ENCODE measurements at places on chromosomes 2 and 18.

DNA sequence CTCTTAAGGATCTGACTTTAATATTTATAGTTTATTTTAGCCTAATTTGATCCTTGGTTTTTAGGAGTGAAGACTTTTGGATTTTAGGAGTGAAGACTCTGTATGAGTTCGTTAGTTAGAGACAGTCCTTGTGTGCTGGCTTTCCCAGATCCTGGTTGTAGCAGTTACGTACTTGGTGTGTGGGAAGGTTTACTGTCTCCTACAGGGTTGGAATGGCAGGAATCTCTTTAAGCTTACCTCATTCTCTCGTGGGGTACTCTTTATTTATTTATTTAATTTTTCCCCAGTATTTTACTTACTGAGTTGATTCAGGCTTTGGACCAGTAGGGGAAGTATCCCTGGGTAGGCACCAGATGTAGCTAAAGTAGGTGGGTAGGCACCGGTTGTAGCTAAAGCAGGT, 1.8 kb upstream of the CXCR2 start:
- DNase-seq, result no peak

- no peak for DNase-seq
These were observed 31.7 kb downstream of the SULT1C2 start for GRCh38 chr2:108320326-108320922.

DNA sequence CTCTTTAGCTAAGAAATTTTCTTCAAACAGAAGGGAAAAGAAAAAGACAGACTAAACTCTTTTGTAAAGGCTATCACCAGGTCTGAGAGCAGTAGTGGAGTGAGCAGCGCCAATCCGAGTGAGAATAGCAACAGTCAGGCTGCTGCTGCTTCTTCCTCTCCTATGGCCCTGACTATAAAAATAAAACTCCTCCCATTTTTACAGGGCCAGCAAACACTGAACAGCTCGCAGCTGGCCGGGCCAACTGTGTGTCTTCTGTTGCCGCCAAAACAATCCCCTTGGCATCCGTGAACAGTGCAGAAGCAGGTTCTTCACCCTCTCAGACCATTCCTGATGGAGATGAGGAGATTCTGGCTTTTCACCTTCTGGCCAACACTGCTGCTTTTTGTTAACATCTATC, 124.5 kb downstream of the CNTNAP5 start:
- no peak for DNase-seq

- DNase-seq, result no peak
These were observed 22.6 kb upstream of the ID2 start for GRCh38 chr2:8659092-8659734.

DNA sequence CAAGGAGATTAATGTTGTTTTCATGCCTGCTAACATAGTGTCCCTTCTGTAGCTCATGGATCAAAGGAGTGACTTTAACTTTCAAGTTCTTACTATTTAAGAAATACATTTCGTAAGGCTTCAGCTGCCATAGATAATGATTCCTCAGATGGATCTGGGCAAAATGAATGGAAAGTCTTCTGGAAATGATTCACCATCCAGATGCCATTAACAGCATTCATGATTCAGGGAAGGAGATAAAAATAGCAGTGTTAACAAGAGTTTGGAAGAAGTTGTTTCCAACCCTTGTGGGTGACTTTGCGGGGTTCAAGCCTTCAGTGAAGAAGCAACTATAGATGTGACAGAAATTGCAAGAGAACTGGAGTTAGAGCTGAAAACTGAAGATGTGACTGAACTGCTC, 17.0 kb downstream of the VRK2 start:
- DNase-seq, result no peak
